ENCODE measurements at places on chromosomes 3 and 15.

- DNase-seq: no peak
These were observed 202.5 kb downstream of the SATB1 start for GRCh38 chr3:18222686-18223085.

DNA sequence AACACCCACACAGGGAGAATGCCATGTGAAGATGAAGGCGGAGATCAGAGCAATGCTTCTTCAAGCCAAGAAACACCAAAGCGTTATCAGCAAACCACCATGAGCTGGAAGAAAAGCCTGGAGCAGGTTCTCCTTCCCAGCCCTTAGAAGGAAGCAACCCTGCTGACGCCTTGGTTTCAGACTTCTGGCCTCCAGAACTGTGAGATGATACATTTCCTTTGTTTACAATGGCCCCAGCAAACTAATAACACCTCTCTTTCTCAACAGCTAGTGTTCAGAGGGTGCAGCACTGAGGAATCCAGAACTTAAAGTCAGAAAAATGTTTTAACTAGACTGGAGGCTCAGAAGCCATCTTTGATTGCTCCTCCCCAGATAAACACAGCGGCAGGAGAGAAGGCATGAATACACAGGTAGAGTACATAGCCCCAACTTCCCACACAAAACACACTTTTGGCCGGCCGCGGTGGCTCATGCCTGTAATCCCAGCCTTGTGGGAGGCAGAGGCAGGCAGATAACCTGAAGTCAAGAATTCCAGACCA, 132.4 kb upstream of the LPP start:
- DNase-seq: no peak

- peak; percentile 81 for DNase-seq
These were observed 69.4 kb downstream of the EPHB3 start for GRCh38 chr3:184630861-184631471.

- no peak for DNase-seq
These were observed 62.8 kb upstream of the HERC1 start for GRCh38 chr15:63896336-63897115.

GRCh38 chr15:99511866-99512661, 53.7 kb upstream of the MEF2A start:
- peak; percentile 33 for DNase-seq

- no peak for DNase-seq
These were observed 405.5 kb upstream of the CNTN4 start for GRCh38 chr3:1693145-1693544.

- no peak for DNase-seq
These were observed 98.0 kb downstream of the OXSM start for GRCh38 chr3:25887907-25888306.

DNA sequence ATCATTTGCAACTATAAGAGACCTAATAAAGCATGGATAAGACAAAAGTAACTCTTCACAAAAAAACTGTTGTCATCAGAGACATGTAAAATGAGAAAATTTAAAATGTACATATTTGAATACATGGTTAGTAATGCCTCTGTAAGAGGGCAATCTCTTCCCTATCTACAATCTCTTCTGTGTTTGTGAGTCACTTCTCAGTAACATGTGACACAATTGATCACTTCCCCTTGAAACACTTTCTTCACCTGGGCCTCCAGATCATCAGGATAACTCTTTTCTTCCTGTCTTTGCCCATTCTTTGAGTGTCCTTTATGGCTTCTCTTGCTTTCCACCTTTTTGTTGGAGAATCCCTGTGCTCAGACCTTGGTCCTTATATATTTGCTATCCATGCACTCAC, 50.4 kb downstream of the TFDP2 start:
- DNase-seq: no peak

- no peak for DNase-seq
These were observed 174.7 kb downstream of the SHOX2 start for GRCh38 chr3:157931517-157931916.

- no peak for DNase-seq
These were observed 50.4 kb upstream of the ZDHHC23 start for GRCh38 chr3:113897373-113897777.

All from hindlimb muscle (tissue), 1 donor.